ENCODE measurements at places on chromosomes 2 and 18.

DNA sequence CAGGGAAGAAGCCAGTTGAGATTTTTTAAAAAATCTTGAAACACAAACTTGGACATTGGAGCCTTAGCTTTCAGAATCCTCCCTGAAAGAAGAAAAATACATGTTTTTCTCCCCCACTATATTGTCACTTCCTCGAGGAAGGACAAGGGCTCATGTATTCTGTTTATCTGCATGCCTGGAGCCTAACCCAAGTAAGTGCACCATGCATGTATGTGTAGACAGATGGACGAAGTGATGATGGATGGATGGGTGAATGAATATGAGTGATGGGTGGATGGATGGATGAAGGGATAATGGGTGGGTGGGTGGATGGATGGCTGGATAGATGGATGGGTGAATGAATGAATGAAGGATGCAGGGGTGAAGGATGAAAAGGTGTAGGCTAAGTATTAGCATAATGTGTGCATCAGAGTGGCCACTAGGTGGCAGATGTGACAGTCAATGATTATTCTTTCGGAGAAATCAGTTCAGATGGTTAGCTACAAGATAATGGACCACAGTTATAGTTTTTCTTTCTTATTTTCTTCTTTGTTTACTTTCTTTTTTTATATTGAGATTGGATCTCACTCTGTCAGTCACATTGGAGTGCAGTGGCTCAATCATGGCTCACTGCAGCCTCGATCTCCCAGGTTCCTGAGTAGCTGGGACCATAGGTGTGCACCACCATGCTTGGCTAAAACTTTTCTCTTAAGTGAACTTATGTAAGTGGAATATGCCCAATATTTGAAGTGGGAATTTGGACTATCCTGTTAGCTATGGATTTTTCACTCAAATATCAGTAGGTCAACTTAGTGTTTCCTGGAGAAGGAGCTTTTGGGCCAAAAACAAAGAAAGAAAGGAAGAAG, 18.5 kb upstream of the CCDC93 start:
- peak; percentile 26 for DNase-seq

DNA sequence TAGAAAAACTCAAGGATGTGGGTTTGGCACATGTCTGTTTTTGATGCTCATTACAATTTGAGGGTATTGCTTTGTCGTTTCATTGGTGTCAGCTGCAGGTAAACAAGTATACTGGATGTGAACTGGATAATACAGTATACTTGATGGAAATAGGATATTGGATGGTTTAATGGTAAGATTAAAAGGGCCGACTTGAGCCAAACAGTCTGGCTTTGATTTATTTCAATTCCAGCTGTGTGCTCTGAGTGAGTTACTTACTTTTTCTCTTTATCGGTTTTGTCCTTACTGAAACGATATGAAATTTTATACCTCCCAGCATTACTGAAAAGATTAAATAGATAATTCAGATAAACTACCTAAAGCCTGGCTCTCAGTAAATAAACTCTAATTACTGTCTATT, 227.6 kb downstream of the ASXL3 start:
- DNase-seq, result no peak

DNA sequence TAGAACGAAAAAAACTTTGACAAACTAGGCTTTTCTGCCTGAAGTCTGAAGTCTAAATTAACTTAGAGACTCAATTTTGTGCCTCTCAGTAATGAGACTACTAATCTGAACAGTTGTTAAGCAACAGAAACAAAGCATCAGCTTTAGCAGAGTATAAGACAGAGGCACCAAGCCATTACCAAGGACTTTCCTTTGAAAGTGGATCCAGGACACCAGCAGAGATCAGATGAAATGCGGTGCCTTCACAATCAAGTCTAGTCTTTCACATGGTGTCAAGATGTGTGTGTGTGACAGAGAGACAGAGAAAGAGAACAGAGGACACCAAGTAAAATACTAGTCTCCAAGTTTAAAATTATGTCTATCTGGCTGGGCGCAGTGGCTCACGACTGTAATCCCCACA, 1502.9 kb downstream of the LRP1B start:
- no peak for DNase-seq

GRCh38 chr18:78871618-78872017, 108.0 kb upstream of the SALL3 start:
- DNase-seq, result no peak

DNA sequence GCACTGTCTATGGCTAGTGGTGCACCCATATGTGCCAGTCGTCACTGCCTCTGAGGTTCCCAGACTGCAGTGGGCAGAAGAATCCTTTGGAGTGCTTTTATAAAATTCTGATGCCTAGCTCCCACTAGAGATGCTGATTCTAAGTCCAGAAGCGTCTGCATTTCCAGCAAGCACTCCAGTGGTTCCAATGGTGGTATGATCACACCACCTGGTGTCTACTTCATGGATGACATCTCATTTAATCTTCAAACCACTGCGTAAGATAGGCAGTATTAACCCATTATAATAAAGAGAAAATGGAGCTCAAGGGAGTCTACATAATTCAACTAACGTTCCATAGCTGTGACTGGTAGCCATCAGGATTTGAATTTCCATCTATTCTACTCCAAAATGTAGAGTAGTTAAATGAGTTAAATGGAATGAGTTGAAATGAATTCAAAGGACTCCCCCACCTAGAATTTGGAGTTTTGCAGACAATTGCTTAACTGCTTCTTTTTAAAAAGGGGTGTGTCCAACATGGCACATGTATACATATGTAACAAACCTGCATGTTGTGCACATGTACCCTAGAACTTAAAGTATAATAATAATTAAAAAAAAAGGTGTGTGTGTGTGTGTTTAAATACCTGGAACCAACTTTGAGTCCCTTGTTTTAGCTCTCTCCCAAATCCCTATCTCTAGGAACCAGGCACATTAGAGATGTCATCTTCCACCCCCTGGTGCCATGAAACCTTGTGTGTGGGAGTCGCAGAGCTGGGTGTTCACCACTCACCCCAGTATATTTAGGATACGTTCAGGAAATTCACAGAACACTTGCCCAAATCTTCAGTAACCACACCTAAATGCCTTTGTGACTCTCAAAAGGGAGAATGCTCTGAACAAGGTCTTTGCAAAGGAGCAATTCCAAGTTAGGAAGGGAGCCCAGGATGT, 14.1 kb downstream of the LAMA3 start:
- peak; percentile 38 for DNase-seq

GRCh38 chr2:204871231-204871953, 326.1 kb downstream of the PARD3B start:
- DNase-seq, result peak; percentile 5

DNA sequence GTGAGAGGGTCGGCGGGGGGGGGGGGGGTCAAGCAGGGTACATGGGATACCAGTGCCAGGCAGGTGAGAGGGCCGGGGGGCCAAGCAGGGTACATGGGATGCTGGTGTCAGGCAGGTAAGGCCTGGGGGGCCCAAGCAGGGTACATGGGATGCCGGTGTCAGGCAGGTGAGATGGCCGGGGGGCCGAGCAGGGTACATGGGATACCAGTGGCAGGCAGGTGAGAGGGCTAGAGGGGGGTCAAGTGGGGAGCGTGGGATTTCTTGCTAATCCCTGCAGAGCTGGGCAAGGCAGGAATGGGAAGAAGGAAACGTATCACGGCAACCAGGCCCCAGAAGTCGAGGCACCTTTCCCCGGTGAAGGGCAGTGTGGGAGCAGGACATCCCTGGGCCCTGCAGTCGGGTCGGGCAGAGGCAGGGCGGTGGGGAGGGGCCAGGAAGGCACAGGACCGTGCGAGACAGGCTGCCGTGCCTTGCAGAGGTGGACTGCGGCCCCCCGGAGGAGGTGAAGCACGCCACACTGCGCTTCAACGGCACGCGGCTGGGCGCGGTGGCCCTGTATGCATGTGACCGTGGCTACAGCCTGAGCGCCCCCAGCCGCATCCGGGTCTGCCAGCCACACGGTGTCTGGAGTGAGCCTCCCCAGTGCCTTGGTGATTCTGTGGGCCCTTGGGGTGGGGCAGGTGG, 49.3 kb downstream of the MTERF4 start:
- no peak for DNase-seq

GRCh38 chr2:119261493-119262225, 38.0 kb downstream of the STEAP3 start:
- no peak for DNase-seq

GRCh38 chr18:34764451-34764850, 54.4 kb downstream of the DTNA start:
- DNase-seq, result no peak

GRCh38 chr2:149134335-149134923, 95.9 kb downstream of the LYPD6B start:
- DNase-seq, result no peak

GRCh38 chr2:72750466-72750865, 75.4 kb downstream of the EXOC6B start:
- DNase-seq, result no peak

- no peak for DNase-seq
Observed at GRCh38 chr18:64149916-64150438, 1.1 kb upstream of the LINC00305 start.

DNA sequence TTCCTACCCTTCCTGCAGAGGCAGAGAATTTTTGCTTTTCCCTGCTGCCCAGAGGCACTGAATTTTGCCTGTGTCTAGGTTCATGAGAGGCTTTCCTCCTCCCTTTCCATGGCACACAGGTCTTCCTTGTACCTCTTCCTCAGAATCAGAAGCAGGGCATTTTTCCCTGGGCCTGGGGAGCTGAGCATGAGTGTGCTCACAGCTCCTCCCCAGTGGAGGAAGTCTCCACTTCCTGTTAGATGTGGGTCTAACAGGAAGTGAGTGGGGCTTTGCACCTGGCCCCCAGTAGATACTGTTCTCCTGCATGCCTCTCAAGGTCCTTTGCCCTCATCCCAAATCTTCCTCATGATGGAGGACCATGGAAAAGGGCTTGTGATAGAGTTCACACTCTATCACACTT, 297.2 kb upstream of the FIGN start:
- no peak for DNase-seq

GRCh38 chr2:46964835-46965560, 49.4 kb upstream of the MCFD2 start:
- DNase-seq, result no peak

DNA sequence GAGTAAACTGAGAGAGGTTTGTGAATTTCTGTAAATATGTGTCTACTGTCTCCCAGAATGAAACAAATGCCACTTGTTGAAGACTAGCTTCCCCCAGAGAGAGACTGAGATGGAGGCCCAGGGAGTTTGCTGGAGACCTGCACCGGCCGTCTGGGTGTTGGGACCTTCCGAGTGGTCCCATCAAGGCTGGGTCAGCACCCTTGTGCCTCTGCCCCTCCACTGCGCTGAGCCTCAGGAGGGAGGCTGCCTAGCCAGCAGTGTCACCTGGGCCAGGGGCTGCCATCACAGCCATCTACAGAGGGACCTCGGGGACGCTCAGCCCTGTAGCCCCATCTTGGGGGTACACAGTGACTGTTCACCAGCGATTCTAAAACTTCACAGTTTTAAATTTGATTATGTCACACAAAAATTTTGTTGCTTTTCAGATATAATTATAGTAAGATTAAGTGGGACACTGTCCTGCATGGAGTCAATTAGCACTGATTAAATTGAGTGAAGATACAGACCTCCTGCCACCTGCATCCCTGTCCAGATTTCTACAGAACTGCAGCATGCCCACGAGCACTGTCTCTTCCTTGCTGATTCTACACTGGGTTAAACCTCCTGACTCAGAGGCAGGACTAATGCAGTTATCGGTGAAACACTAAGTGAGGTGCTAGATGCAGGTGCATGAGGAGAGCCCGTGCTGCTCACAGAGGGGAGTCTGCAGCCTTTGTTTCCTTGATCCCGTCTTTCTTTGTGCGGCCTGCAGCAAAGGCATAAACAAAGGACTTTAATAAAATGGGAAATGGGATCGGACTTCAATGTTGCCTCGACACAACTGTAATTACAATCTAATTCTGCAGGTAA, 50.5 kb downstream of the TMEM18 start:
- DNase-seq, result peak; percentile 82

DNA sequence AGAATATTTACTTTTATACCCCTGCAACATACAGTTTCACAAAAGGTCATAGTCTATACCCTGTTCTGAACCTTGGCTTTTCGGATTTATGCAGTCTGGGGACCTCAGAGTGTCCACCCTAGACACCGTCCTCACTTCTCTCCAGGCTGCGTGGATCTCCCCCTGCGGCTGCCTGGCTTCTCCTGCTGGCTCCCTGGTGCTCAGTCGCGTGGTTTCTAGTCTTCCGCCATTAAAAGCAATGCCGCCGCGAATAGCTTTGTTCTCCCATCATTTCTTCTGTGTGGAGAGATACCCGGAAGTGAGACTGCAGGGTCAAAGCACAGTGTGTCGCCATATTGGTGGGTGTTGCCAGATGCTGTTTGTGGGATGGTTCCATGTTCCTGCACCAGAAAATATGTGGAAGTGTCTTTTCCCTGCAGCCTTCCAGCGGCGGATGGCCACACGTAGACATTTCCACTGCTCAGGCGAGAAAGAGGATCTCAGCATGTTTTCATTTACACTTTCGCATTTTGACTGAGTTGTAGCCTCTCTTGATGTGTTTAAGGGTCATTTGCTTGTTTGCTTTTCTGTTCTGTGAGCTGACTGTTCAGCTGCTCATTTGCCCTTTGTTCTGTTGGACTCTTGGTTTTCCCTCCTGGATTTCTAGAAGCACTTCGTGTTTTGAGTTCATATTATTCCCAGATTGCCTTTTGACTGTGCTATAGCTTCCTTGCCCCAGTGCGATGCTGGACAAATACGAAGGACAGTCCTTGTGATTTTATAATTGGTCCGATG, 22.9 kb upstream of the ASB1 start:
- peak; percentile 45 for DNase-seq

GRCh38 chr18:73942956-73943355, 204.7 kb downstream of the FBXO15 start:
- no peak for DNase-seq

DNA sequence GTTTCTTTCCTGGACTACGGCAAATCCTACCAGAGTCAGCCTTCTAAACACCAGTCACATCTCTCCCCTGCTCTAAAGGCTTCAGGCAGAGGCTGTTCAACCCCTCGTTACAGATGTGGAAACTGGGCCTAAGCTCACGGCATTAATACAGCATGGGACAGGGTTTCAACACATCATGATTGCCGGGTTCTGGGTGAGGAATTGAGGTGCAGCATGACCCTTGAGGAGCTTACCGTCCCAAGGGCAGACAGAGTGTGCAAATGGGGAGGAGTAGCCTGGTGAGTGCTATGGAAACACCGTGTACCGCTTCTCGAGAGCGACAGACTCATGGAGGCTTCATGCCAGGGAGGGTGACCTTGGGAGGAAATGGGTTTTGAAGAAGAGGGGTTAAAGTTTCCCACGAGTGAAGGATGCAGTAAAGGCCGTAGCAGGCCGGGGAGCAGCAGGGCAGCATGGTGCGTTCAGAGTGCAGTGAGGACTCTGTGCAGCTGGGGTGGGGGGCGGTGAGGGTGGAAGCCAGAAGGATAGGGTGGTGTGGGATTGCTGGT, 51.1 kb downstream of the TGOLN2 start:
- DNase-seq, result no peak

- DNase-seq, result no peak
Observed at GRCh38 chr2:214607051-214607450, 196.2 kb downstream of the VWC2L start.

- DNase-seq, result no peak
Observed at GRCh38 chr18:14927701-14928100, 179.7 kb downstream of the ANKRD30B start.

Data from NCI-H345 (cell line).